ENCODE measurements at places on chromosomes 12 and 14. TPM values are rescaled to one million over a fixed set of nuclear protein-coding genes. Genes with fewer than 3 reads are reported as not detected.

DNA sequence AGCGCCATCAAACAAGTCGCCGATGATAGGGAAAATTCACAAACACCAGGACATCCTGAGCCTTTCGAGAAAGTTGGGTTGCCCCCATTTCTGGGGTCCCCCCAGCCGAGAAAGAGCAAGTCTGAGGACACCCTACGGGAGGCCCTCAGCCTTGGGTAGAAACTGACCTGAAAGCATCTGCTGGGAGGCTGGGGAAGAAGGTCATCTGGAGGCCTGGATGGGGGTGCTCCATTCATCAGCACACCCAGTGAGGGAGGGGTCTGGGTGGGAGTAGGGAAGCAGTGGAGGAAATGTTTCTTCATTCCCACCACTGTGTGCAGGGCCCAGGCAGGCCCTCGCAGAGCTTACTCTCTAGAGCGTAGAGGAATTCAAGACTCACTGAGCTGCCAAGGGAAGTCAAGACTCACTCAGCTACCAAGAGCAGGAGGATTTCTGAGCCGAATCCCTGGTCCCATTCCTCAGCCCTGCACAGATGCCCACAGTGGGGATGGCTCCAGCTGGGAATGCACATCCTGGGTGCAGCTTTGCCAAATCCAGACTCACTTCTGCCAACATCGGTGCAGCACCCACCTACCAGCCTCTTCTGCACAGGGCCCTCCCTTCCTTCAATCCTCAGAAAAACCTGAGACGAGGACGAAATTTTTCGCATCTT lies 38.1 kb downstream of the DIO3 start:
- no peak for DNase-seq

- no peak for DNase-seq
Observed at GRCh38 chr14:68752271-68753006, 40.4 kb downstream of the ZFP36L1 start.

DNA sequence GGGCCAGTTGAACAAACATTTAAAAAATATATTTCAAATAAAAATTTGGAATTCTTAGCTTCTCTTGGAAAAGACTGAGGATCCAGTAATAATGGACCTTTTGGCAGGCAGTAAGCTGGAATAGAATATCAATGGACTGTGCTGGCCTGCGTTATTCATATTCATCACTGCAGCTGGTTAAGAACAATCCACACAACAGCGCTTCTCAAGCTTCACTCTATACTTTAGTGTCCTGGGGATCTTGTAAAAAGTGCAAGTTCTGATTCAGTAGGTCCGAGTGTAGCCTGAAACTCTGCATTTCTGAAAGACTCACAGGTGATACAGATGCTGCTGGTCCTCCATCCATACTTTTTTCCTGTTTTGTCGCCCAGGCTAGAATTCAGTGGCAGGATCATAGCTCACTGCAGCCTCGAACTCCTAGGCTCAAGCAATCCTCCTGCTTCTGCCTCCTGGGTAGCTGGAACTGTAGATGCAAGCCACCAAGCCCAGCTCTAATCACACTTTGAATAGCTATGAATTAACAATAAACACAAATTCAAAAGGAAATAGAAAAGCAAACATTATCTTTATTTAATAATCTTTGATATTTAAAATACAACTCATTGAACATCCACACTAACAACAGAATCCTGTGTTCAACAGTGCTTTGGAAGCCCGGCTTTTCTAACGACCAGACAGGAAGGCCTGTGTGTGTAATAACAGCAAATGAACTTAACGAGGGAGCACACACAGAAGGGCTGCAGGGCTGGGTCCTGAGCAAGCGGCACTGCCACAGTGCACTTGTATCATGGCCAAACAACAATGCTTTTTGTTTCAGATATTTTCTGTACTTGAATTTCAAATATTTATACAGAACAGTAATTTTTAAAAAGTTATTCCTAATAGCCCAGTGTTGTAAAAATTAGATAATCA lies 18.4 kb upstream of the TRIP11 start:
- no peak for DNase-seq

DNA sequence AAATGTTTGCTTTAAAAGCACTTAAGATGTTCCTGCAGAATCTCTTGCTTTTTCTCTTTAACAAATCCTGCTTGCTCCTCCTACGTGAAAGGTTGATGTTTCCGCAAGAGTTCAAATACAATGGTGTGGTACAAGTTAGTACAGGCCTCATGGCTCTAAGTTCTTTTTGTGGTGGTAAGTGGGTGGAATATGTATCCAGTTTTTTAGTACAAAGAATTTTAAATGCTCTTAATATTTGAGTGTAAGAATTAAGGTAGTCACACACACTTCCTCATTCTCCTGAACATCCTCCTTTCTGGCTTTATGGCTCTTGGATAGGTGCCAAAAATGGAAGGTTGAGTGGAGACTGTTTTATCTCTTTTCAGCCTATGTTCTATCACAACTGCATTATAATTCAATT lies 1.8 kb downstream of the OTOGL start:
- DNase-seq = no peak

- no peak for DNase-seq
Observed at GRCh38 chr12:114726092-114726710, 42.2 kb upstream of the TBX3 start.

- no peak for DNase-seq
Observed at GRCh38 chr14:53399057-53399456, 245.9 kb upstream of the DDHD1 start.

- peak; percentile 90 for DNase-seq
Observed at GRCh38 chr14:95519699-95520098, 3.2 kb upstream of the SYNE3 start.

DNA sequence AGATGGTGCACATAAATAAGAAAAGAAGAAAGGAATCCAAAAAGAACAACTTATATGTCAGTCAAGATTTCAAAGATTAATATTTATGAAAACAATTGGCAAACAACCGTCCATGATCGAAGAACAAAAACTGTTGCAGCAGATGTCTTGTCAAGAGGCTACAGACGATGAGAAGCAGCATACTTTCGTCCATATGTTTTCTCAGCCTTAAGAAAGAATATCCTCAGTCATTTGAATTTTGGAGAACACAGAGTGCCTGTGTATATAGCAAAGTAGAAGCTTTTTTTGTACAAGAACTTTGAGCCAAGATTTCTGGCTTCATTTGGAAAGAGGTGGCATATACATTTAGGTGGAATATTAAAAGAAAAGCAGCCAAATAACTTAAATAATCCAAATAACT lies 297.2 kb downstream of the ITPR2 start:
- DNase-seq = no peak

- DNase-seq = no peak
Observed at GRCh38 chr12:118034429-118035189, 18.1 kb downstream of the RFC5 start.

GRCh38 chr12:54126696-54127537 lies 61.9 kb downstream of the SMUG1 start:
- peak; percentile 93 for DNase-seq

DNA sequence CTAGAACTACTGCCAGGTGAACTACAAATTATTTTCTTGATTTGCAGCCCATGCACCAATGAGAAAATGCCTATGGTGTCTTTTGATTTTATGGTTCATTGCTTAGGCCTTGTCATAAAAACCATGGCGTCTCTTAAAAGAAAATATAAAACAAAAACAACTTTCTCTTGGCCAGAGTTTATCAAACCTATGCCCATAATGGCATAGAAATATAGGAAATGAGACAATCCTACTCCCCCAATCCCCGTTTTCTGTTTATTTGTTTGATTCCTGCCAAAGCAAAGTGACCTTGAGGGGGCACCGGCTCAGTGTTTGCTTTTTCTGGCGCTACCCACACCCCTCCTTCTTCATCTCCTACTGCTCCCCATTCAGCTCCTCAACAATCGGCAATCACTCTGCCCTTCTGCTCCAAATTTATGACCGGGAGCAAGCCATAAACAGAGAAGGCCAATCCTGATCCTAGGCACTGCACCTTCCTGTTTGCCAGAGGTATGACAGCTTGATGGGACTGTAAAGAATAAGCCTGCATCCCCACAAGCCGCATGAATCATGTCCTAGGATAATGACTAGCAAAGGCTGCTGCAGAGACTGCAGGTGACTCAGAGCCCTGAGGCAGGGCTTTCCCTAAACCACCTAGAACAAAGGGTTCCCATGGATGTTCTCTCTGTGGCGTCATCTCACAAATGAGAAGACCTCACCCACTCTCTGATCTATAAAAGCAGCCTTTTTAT lies 874.9 kb downstream of the NRXN3 start:
- no peak for DNase-seq

DNA sequence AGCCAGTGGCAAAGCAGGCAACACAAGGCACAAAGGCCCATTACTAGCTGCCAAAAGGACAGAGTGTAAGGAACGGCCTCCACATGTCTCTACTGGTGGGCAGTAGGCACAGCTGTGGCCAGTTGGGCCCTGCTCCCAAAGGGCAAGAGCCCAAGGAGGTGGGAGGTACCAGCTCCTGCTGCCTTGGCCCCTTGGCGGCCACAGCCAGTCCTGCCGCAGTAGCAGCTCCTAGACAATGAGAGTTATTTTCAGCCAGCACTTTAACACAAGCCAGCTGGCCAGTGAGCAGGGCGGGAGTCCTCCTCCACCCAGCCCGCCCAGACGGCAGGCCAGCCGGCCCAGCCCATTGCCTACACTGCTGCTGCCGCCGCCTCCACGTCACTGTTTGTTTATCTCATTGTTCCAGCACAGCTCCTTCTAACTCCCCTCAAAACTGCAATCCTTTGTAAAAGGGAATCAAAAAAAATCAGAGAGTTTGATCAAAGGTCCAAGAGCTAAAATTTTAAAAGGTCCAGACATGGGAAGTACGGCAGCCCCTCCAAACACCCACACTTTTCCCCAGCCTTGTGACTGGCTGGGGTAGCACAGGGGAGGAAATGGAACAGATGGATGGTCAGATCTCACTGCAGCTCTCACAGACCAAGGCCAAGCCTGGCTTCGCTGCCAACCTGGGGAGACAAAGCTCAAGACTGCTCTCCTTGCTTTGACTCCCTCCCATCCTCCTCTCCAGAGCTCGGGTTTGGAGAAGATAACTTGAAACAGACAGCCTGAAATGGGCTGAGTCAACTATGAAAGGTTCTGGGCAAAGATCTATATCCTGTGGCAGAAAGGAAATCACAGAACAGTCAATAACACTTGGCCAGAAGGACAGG lies 33.5 kb downstream of the FMNL3 start:
- DNase-seq = peak; percentile 95

DNA sequence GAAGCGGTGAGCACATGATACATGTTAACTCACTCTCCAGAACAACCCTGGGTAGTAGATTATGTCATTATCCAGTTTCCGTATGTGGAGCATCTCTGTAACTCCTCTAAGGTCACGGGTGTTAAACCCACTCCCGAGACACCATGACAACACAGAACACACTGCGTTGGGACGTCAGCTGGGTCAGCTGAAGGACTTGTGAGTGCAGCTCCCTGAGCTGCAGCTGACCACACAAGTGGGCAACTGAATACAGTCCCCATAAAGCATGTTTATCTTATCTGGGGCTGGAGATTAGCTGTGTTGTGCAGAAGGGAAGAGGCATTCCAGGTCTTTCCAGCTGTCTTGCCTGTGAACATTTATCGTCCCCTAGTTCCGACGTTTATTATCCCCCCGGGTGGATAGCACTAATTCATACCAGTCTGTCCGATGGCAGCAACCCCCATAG lies 211.5 kb downstream of the CHST11 start:
- DNase-seq = no peak

DNA sequence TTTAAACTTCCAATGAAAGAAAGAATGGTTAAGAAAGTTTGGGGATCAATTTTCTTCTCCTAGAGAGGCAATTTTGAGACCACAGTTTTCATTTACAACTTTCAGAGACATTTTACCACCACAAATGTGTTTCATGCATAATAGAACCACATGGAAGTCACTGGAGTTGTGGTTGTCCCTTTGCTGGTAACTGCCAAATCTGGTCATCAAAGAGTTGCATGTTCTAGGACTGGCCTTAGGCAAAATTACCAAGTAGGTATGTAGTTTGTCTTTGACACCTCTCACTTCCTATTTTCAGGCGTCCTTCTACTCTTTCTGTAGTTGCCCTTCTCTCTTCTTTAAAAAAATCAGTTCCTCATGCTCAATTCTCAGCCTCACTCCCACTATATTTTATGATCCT lies 54.3 kb upstream of the TMX1 start:
- DNase-seq = no peak

- no peak for DNase-seq
Observed at GRCh38 chr12:3728686-3729085, 24.2 kb downstream of the CRACR2A start.

DNA sequence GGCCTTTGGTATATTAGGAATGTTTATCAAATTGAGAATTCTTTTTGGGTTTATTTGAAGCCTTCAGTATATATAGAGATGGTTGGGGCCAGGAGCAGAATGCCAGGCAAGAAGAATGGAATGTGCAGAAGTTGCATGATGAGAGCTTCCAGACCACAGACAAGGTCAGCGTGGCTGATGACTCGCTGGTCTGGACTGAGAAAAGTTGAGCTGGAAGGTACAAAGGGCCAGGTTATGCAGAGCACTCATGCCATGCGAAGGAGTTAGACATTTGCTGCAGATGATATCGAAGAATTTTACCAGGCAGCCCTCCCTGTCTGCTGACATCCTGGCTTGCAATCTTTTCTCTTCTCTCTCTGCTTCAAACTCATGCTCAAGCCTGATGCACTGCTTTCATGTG lies 196.2 kb upstream of the ARHGAP5 start:
- DNase-seq = no peak

GRCh38 chr14:58839233-58839632 lies 201.5 kb downstream of the DACT1 start:
- no peak for DNase-seq

- DNase-seq = no peak
Observed at GRCh38 chr12:527241-527640, 67.5 kb downstream of the B4GALNT3 start.

DNA sequence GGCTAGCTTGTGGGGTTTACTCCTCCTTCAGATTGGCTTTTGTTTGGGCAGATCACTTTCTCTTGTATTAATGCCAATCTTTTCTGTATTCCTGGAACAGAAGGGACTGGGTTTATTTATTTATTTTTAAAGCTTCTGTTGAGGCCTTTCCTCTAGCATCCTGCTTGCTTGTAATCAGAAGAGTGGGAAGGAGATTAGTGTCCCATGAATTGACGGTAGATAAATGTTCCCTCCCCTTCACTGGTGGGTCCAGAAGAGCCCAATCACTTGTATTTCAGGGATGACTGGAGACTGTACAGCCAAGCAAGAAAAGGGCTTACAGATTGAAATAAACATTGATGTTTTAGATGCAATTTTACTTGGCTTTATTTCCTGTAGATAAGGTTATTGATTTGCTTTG lies 71.0 kb downstream of the LIN52 start:
- DNase-seq = no peak

- no peak for DNase-seq
Observed at GRCh38 chr14:88037325-88037724, 32.4 kb downstream of the GPR65 start.

GRCh38 chr12:48280572-48280971 lies 70.1 kb downstream of the ZNF641 start:
- DNase-seq = no peak

Gene STYK1
- 0.36 TPM for total RNA-seq

Gene ADSS1
- total RNA-seq = 44.8 TPM

Gene SLC38A4
- 0.65 TPM for total RNA-seq

Gene MYF5
- not detected for total RNA-seq

Gene PLEKHH1
- total RNA-seq = 1.6 TPM

Gene PLEKHG7
- not detected for total RNA-seq

Gene PLBD1
- total RNA-seq = 24.8 TPM

Gene YBX3
- total RNA-seq = 602 TPM

Gene LUM
- total RNA-seq = 628 TPM

Gene WNT5B
- total RNA-seq = 4.2 TPM

Gene SCN8A
- 0.42 TPM for total RNA-seq
